ENCODE measurements at places on chromosomes 5 and 9.

GRCh38 chr9:76302543-76302942, 91.7 kb downstream of the RFK start:
- no peak for DNase-seq

DNA sequence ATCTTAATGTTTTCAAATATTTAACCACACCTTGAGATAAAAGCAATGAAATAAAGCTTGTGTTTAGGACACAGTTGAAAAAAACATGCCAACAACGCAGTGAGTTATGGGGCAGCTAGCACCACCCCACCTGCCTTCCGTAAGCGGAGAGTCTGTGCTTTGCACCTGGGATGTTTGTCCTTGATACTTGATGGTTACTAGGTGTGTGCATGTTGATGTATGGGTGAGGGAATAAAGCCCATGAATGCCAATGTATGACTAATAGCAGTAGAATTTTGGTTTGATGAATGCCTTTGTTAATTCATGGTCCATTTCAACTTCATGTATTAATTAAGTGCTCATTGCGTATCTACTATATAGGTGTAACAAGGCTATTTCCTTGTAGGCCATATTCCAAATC, 74.0 kb downstream of the PCSK5 start:
- peak; percentile 34 for DNase-seq

DNA sequence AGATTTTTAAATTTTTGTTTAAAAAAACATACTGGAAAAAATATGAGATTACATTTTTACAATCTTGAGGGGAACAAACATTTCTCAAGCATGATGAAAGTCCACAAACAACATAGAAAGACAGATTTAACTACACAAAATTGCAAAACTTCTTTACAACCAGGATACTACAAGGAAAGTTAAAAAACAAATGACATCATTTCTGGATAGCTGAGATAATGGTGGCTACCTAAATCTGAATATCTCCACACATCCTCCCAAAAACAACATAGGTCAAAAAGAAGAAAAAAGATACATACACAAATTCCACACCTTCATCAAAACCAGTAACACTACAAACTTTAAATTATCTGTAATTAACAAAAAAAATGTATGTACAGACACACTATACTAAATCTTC, 120.8 kb upstream of the TNPO1 start:
- no peak for DNase-seq

DNA sequence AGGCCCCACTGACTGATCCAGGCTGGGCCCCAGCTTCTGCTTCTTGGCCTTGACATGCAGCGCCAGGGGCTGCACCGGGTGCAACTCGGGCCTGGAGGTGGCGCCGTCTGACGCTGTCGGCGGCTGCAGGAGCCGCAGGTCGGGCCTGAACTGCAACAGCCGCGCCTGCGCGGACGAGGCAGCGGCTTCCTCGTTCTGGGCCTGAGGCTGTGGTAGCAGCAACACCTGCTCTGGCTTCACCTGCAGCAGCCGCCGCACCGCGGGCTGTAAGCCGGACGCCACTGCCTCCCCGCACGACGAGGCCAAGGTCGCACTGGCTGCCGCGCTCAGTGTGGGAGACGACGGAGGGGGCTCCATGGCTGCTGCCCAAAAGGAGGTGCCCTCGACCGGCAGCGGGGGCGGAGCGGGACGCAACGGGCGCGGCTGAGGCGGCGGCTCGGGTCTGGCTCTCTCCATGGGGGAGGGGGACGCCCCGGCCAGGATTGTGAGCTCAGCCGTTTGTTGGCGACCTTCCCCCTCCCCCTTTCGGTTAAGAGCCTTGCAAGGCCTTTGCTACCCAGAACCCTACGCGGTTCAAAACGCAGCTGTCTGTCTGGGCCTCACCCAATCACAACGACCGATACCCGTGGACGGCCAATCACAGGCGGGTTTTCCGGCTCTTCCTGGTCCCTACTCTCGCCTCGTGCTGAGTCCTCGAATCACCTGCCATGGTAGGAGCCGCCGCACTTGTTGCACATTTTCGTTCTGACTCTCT, 438 bp downstream of the SOX30 start:
- DNase-seq, result peak; percentile 72

- DNase-seq, result peak; percentile 46
Measured at GRCh38 chr5:154756868-154757813, 2.0 kb downstream of the LARP1 start.

DNA sequence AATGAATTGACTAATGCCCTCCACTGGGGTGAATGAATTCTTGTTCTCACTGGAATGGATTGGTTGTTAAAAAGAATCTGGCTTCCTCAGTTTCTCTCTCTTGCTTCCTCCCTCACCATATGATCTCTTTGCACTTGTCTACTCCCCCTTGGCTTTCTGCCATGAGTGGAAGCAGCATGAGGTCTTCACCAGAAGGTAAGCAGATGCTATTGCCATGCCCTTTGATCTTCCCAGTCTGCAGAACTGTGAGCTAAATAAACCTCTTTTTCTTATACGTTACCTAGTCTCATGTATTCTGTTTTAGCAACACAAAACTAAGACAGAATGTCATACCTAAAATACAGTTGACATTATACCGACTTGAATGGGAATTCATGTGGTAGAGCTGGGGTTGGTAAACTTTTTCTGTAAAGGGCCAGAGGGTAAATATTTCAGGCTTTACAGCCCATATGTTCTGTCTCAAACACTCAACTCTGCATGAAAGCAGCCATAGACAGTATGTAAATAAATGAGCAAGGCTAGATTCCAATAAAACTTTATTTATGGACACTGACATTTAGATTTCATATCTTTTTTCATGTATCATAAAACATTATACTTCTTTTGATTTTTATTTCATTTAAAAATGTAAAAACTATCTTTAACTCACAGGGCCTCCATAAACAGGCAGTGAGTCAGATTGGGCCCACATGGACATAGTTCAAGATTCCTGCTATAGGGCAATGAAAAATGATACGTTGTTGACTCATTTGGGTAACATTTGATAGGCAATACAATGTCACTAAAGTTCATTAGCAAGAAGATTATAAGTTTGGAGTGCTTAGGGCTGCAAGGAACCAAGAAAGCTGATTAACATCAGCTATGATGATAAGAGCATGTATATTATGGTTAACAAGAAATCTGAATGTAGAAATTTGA, 79.4 kb upstream of the TLE4 start:
- no peak for DNase-seq

- DNase-seq, result peak; percentile 59
Measured at GRCh38 chr9:78562021-78562420, 265.1 kb downstream of the PSAT1 start.

DNA sequence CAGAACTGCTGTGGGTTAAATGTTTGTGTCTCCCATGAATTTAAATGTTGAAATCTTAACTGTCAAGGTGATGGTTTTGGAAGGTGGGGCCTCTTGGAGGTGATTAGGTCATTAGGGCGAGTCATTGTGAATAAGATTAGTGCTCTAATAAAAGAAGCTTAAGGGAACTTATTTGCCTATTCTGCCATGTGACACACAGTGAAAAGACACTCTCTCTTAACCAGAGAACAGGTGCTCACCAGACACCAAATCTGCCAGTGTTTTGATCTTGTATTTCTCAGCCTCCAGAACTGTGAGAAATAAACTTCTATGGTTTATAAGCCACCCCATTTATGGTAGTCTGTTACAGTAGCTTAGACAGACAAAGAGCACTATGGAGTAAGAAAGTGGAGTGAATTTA, 117.9 kb upstream of the SV2C start:
- no peak for DNase-seq

DNA sequence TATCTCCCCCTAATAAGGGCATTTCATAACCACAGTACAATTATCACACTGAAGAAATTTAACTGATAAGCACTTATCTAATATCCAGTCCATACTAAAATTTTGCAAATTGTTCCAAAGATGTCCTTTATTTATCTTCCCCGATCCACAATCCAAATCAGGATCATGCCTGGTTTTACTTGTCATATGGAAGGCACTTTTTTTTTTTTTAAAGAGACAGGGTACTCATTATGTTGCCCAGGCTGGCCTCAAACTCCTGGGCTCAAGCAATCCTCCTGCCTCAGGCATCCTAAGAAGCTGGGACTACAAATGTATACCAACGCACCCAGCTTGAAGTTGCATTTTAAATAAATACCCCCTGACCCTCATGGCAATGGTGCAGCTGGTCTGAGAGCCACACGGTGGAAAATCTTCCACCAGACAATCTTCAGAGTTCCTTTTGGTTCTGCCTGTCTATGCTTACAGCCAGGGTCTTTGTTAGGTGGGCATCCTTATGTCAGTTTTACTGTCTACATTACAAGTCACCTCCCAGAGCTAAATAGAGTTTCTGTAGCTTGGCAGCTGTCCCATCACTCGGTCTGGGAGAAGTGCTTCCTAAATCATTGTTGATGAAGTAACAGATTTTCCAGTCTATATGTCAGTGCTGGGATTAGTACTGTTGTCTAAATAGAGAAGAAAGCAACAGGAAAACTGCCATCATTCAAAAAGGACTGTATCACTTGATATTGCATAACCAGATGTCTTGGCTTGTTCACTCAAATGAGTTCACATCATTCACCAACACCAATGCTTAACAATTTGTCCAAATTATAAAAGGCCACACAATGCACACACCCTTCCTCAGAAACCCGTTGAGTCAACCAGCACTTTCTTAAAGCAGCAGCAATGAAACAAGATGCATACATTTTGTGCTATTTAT, 26.4 kb downstream of the PTPN3 start:
- DNase-seq, result no peak

DNA sequence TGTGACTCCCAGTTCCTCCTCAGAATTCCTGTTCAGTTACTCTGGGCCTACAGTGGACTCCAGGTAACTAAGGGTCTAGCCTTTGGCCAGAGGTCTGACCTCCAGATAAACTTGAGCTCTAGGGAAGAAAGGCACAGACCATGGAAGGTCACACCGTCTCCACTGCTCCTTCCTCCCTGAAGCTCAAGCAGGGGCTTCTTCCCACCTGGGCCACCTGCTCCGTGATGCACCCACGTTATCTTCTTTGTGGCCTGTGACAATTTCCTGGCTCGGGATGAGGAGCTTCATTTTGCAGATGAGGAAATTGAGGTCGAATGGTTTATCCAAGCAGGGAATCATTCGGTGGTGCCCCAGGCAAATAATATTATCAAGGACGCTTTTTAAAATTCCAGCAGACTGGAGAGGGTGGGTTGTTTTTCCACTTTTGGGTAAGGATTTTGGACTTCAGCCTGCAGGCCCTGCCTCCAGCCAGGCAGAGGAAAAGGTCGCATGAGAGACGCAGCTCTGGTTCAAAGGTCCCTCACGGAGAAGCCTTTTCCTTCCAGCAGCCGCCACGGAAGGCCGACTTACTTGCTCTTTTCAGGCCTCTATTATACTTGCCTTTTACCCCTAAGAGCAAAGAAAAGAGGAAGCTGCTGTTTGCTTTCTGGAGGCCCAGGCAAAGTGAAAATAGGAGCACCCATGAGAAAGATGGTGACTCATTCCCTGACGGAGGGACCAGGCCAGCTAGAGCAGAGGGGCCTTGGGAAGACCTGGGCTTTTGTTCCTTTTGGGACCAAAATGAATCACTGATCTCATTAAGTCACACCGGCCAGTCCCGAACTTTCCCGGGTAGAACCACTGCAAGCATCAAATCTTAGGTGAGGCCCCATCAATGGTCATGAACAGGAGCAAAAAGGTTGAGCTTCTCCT, 22.8 kb upstream of the DUSP1 start:
- DNase-seq, result peak; percentile 63

DNA sequence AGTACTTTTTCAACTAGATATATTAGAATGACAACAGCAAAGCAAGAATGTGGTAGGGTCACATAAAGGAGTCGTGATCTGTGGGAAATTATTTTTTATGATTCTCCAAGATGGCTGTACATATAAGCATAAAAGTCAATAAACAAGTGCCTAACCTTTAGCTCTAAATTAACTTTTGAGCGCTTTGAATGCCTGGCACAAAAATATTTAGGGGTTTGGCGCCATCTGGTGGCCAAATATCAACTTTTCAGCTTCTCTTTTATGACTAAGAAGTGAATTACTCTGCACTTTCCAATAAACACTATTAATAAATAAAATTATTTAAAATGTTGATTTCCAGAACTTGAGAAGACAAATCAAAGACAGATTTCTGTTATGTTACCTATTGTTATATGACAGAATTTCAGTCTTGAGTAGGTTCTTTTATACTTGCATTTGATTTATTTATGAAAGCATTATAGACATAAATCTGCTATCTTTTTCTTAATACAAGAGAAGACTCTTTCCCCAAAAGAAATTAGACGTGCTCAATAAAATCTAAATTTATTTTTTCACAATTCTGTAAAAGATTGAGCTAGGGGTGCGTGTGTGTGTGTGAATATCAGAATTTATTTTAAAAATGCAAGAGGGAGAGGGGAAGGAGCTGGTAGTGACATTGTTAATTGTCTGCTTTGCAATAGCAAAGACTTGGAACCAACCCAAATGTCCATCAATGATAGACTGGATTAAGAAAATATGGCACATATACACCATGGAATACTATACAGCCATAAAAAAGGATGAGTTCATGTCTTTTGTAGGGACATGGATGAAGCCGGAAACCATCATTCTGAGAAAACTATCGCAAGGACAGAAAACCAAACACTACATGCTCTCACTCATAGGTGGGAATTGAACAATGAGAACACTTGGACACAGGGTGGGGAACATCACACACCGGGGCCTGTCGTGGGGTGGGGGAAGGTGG, 36.7 kb upstream of the ARRDC3 start:
- peak; percentile 81 for DNase-seq

- peak; percentile 10 for DNase-seq
Measured at GRCh38 chr5:180007582-180007981, 64.0 kb downstream of the RNF130 start.

DNA sequence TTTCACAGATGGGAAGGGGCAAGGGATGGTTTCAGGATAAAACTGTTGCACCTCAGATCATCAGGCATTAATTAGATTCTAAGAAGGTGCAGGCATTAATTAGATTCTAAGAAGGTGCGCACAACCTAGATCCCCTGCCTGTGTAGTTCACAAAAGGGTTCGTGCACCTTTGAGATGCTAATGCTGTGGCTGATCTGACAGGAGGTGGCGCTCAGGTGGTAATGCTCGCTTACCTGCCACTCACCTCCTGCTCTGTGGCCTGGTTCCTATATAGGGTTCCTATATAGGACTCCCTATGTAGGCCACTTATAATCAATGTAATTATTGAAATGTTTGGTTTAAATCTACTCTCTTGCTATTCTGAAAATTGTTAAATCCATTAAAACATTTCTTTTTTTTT, 171.0 kb downstream of the MSX2 start:
- DNase-seq, result no peak

DNA sequence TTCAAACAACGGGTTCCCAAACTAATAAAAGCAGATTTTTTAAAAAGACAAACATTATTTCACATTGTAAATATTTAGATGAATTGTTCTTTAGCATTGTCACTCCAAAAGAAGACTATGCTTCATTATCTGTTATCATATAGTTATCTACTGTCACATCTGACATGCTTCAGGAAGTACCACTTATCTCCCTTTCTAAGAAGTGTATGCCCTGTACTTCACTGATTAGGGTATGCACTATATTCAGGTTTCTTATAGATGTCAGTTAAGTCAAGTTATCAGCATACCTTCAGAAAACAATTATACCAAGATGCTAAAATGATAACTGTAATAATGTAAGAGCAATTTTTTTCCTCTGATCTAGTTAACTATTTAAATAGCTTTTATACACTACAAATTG, 40.4 kb downstream of the LMBRD2 start:
- no peak for DNase-seq

GRCh38 chr5:158724521-158725188, 375.1 kb downstream of the EBF1 start:
- DNase-seq, result no peak

Data from choroid plexus epithelial cell (primary cell).